ENCODE measurements at places on chromosomes 5 and 9.
A peak's percentile ranks its signal among the peaks of the same experiment; 100 is the strongest.

- DNase-seq, result no peak
Observed at GRCh38 chr9:79176014-79176697, 395.6 kb upstream of the TLE4 start.

DNA sequence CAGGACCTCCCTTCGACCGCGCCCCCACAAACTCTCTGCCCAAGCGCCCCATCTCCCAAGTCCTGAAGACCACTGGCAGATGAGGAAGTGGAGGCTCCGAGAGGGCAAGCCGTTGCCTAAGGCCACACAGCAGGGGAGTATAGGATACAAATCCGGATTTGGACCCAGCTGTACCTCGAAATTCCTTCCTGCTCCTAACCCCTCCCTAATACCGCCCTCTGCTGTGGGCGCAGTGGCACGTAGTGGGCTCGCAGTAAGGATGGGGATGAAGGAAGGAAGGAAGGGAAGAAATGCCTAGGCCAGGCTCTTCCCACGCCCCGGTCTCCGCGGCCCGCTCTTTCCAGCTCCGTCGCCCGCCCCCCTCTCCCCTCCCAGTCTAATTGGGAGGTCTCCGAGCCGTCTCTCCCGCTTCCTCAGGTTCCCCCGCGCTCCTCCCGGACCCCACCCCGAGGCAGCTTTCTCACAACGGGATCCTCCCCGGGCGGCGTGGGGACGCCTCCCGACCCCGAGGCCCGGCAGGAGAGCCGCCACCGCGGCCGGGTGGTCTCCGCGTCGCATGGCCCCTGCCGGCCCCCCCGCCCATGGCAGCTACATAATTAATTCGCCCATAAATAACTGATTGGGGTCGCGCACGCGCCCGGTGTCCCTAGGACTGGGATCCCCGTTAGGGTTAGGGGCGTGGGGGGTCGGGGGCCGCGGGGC, 138.9 kb downstream of the C9orf50 start:
- DNase-seq, result no peak

- no peak for DNase-seq
Observed at GRCh38 chr5:7668627-7669026, 182.3 kb downstream of the CFAP90 start.

- DNase-seq, result no peak
Observed at GRCh38 chr9:134316449-134317160, 9.7 kb upstream of the RXRA start.

GRCh38 chr9:97984188-97985057, 1.3 kb downstream of the ANP32B start:
- peak; percentile 74 for DNase-seq

GRCh38 chr9:71909887-71910649, 925 bp downstream of the ABHD17B start:
- peak; percentile 34 for DNase-seq

DNA sequence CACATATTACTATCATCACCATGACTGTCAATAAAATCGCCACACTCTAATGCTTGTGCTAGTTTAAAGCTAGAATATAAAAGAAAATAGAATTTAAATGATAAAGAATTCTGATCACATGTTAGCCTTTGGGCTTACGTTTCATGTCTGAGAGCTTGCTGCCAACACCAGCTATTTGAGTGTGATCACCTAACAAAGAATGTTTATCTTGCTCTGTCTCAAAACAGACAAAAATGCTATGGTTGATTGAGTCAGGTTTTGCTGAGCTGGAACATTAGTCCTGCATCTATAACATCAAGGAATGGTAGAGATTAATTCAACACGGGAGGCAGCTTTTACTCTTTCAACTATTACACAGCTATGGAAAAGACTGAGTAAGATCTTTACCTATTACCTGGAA, 50.7 kb downstream of the MSX2 start:
- no peak for DNase-seq

GRCh38 chr5:109413458-109413857, 3.7 kb upstream of the PJA2 start:
- no peak for DNase-seq

- no peak for DNase-seq
Observed at GRCh38 chr5:83345423-83345822, 126.1 kb upstream of the VCAN start.

- peak; percentile 54 for DNase-seq
Observed at GRCh38 chr9:98790842-98791607, 5.3 kb downstream of the ANKS6 start.

GRCh38 chr9:121021301-121021700, 28.8 kb downstream of the C5 start:
- DNase-seq, result no peak

DNA sequence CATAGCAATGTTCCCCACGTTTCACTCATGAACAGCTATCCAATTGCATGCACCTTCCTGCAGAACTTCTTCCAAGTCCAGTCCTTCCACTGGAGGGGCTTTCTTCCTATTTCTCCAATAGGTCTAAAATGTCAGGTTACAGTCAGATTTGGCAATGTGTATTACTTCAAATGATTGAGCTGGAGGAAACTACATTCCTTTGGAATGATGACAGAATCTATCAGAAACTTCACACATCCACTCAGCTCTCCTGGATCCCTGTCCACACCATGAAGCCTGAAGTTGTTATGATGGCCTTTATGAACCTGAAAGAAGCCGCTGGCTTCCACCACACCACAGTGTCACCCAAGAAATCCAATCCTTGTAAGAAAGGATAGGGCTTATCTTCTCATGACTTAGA, 32.2 kb downstream of the FBXW2 start:
- DNase-seq, result no peak

- no peak for DNase-seq
Observed at GRCh38 chr9:133777068-133777791, 39.1 kb upstream of the SARDH start.

- no peak for DNase-seq
Observed at GRCh38 chr5:5886812-5887486, 464.5 kb downstream of the ICE1 start.

GRCh38 chr9:17776735-17777134, 197.9 kb downstream of the SH3GL2 start:
- DNase-seq, result no peak

DNA sequence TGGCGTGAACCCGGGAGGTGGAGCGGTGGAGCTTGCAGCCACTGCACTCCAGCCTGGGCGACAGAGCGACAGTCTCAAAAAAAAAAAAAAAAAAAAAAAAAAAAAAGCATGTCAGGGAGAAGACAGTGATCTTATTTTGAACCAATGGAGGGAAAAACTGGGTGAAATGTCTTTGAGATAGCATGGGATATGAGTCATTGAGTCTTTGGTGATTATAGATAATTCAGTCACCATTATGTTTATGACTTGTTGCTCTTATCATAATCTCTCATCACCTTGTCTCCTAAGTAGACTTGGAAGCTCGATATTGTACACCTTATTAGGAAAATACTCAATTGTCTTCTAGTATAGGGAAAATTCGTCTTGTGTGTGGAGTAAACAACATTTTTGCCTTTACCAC, 55.1 kb upstream of the KDM4C start:
- DNase-seq, result no peak

GRCh38 chr9:2354856-2355696, 266.5 kb upstream of the VLDLR start:
- DNase-seq, result no peak

DNA sequence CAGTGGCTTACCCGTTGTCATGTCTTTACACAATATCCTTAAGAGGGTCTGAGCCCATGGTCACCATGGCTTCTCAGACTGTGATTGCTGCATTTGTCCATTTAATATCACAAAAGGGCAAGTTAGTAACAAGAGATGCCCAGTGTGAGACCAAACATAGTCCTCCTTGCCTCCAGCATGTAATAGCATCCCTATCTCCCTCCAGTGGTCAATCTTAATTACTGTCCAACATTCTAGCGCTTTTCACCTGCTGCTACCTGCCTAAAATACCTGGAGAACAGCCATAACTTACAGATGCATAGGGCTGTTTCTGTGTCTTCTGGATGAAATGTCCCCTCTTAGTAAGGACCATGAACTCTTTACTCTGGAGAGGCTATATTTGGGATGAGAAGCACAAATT, 267.2 kb upstream of the DAB2 start:
- DNase-seq, result no peak

GRCh38 chr5:45793638-45794532, 97.7 kb upstream of the HCN1 start:
- DNase-seq, result no peak

- DNase-seq, result no peak
Observed at GRCh38 chr5:643811-644271, 31.7 kb downstream of the CEP72 start.

- DNase-seq, result no peak
Observed at GRCh38 chr5:72499730-72500129, 7.5 kb downstream of the ZNF366 start.

DNA sequence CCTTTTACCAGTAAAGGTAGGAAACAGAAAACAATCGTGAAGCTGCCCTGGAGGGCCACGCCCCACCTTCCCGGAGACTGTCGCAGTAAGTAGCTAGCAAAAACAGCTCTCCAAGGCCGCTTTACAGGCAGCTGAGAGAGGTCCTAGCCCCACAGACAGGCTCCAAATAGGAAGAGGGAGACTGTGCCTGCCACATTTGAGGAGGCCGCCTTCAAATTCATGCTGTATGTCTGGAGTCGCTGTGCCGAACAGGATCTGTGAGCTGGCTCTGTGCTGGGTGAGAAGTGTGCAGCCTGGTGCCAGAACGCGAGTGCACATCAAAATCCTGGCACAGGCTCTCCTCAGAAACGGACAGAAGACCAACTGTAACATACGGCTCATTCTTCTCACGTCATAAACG, 582.2 kb downstream of the CETN3 start:
- DNase-seq, result no peak

GRCh38 chr5:79736528-79737514, 47.2 kb downstream of the CMYA5 start:
- no peak for DNase-seq

DNA sequence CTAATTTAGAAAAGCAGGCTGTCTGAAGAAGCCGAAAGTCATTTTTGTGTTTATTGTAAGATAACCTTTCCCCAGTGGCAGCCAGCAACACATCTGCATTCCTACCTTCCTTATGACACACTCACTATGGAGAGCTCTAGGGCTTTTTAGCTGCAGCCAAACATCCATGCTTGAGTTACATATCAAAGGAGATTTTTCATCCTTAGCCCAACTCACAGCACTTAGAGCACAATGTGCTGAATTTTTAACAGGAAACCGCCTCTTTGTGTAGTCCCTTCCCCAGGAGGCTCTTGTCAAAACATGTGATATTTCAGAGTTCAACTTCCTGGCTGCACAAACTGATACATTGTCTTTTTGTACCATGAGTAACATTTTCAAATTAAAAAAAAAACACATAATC, 379.2 kb downstream of the CTNND2 start:
- DNase-seq, result no peak

DNA sequence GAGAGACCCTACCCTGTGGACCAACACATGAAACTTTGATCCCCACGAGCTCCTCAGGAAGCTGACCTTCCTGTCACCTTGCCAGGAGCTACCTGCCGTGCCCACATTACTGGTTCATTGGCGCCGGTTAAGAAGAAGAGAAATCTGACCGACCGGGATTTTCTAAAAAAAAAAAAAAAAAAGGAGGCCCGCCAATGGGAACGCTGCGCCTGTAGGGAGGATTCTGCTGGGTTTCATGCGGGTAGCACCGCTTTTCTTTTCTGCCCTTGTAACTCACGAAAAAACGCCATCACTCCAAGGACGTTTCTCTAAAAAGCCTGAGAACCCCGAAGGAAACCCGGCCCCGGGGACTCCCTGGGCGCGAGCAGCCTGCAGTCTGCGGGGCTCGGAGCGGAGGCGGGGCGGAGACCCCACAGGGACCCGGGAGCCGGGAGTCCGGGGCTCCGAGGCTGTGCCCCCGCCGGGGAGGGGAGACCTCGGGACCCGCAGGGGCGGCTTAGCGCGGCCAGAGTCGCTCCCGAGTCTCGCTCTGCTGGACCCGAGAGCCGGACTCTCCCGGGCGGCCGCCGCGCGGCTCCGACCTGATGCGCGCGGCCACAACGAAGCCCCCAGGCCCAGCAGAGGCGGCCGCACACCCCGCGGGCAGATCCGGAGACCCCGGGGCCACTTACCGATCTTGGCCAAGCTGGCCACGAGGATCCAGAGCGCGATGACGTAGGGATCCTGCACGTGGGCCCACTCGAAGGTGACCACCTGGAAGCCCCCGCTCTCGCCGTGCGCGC, 617 bp downstream of the SLC9A3 start:
- no peak for DNase-seq

DNA sequence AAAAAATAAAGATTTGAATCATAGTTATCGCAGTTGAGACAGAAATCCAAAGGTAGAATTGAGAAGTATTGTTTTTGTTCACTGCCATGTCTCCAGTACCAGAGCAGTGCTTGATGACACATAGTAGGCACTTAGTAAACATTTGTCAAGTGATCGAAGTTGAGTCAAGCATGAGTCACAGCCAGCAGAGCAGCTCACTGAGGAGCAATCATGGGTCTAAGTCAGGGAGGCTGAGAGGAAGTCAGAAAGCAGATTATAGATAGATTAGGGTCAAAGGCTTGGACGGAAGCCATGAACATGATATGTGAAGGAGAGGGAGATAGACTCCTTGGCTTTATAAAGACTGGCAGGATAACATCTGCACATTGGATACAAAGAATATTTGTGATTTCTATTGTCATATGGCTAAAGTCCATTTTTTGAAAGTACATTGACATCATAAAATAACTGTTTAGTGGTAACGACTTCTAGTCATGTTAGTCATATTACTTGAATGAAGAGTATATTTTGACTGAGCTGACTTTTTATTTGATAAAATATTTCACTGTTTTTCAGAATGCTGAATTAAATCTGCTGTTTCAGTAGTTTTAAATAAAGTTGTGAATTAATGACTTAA, 168.5 kb downstream of the RAB3C start:
- no peak for DNase-seq

- no peak for DNase-seq
Observed at GRCh38 chr5:91359962-91360609, 23.0 kb downstream of the ARRDC3 start.

- DNase-seq, result no peak
Observed at GRCh38 chr5:56734091-56734694, 81.2 kb upstream of the MAP3K1 start.

GRCh38 chr5:68315679-68316271, 100.2 kb downstream of the PIK3R1 start:
- peak; percentile 23 for DNase-seq

DNA sequence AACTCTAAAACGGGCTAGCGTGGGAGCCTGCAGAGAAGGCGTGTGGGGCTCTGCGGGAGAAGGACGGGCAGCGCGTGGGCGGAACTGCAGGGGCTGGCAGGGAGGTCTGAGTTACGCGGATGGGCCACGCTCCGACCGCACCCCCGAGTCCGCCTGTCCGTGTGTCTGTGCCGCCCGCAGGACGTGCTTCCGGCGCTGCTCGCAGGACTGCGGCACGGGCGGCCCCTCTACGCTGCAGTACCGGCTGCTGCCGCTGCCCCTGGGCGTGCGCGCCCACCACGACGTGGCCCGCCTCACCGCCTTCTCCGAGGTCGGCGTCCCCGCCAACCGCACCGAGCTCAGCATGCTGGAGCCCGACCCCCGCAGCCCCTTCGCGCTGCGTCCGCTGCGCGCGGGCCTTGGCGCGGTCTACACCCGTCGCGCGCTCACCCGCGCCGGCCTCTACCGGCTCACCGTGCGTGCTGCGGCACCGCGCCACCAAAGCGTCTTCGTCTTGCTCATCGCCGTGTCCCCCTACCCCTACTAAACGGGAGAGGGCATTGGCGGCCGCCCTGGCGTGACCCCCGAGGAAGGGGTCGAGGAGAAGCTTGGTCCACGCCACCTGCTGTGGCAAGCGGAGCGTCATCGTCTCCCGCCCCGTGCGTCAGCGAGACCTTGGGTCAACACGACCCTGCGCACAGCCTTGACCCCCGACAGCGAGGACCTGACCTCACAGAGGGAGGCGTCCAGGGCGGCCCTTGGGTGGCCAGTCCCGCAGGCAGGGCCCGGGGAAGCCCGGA, 11.4 kb upstream of the ASS1 start:
- DNase-seq, result peak; percentile 35

GRCh38 chr9:128409978-128410377, 10.7 kb upstream of the CERCAM start:
- no peak for DNase-seq

Measured in stimulated activated CD4-positive, alpha-beta T cell treated with anti-CD3 and anti-CD28 coated beads, Interleukin-12 subunit alpha, Interleukin-12 subunit beta, amount 100 ng/mL, for 48 hours (primary cell).